ENCODE measurements at places on chromosomes 7 and 10.

- DNase-seq, result no peak
Measured at GRCh38 chr7:54664235-54665228, 94.5 kb downstream of the SEC61G start.

DNA sequence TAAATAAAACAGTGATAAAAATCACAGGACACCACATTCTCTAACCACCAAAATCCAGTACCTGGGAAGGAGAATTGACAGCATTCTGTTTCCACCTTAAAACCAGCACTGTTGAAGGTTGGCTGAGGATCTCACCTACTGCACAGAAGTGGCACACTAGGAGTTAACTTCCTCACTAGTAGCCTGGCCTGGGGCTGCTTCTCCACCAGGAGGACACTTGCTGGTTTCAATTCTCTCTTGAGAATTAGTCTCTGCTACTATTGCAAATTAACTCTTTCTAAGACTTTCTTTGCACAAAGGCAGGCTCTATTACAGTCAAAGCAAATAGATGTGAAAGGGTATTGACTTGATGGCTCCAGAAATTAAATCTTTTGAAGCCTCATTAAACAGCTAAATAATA, 2.3 kb upstream of the CTTNBP2 start:
- no peak for DNase-seq

DNA sequence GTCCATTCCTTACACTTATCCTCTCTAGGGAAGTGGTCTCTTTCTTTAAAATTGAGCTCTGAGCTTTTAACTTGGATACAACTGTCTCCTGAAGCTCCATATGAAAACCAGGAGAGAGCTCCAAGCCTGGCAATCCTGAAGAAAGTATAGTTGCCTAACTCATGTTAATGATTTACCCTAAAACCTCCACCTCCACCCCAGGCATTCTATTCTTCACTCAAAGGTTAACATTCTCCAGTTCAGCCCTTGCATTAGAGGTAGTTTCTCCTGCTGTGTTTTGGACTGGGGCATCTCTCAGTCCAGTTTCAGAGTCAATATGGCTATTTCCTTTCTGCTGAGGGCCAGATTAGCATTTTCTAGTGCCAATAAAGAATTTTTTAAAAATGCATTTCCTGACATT, 195.5 kb downstream of the SLC25A13 start:
- no peak for DNase-seq

DNA sequence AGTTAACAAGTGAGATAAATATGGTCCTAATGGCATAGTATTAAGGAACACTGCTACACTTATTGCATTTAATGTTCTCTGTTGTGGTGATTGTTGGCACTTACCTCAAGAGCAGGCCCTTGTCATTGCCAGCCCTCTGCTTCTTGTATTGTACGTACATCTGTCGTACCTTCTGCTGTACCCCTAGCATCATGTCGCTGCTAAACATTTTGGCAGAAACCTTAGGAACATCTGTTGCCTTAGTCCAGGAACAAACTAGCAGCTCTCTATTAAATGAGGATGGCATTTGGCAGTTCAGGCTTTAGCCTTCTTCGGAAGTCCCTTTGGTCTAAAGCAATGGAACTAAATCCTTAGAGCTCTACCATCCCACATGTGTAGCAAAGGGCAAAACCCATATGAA, 47.6 kb downstream of the PRKG1 start:
- DNase-seq, result no peak

- no peak for DNase-seq
Measured at GRCh38 chr10:5533098-5533731, 8.5 kb downstream of the CALML3 start.

GRCh38 chr7:7051206-7051877, 131.0 kb upstream of the C1GALT1 start:
- no peak for DNase-seq

GRCh38 chr7:118836933-118837332, 612.4 kb downstream of the ANKRD7 start:
- no peak for DNase-seq

GRCh38 chr7:159064121-159064815, 80.4 kb downstream of the VIPR2 start:
- no peak for DNase-seq

- DNase-seq, result no peak
Measured at GRCh38 chr10:29253690-29254029, 35.2 kb upstream of the LYZL1 start.

- DNase-seq, result no peak
Measured at GRCh38 chr7:135728136-135728669, at the start of gene SLC13A4. TSS of gene SLC13A4 (minus strand) at chr7:135728186. CDS start at chr7:135727496, 690 bp downstream.

GRCh38 chr7:15288741-15289140, 273.1 kb downstream of the AGMO start:
- no peak for DNase-seq

- no peak for DNase-seq
Measured at GRCh38 chr7:43141091-43141490, 28.6 kb downstream of the HECW1 start.

GRCh38 chr10:19817231-19817933, 1.1 kb downstream of the PLXDC2 start:
- no peak for DNase-seq

- no peak for DNase-seq
Measured at GRCh38 chr10:120360571-120360970, 96.5 kb upstream of the PLPP4 start.

- no peak for DNase-seq
Measured at GRCh38 chr7:129835569-129835968, 117.2 kb downstream of the UBE2H start.

DNA sequence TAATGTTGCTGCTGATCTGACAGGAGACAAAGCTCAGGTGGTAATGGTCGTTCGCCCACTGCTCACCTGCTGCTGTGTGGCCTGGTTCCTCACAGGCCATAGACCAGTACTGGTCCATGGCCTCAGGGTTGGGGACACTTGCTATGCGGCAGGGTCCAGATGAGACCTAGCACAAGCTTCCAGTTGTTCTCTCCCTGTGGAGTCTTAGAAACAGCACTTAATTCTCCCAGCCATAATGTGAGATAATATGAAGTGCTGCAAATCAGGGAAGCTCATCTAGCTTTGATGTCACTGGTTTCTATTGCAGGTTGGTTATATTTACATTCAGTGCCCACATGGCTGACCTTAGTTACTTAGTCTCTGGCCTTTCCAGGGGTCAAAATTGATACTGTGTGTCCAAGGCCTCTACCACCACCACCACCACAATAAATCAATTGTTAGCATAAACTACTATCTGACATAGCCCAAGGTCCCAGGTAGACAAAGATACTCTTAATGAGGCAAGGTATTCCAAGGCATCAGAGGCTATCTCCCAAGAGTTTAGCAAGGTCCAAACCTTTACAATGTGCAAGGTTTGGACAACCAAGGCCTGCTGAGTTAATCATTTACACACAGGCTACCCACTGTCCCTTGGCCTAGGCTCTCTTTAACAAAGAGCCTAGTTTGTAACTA, 11.0 kb downstream of the AGBL3 start:
- no peak for DNase-seq

- DNase-seq, result no peak
Measured at GRCh38 chr10:43965033-43965917, 316.6 kb upstream of the ZNF32 start.

Measured in stimulated activated CD8-positive, alpha-beta memory T cell treated with anti-CD3 and anti-CD28 coated beads, Interleukin-4, amount 100 ng/mL, for 4 hours (primary cell).